Stomach (tissue), 19 donors: ENCODE measurements at places on chromosomes 1 and 21. TPM values are rescaled to one million over a fixed set of nuclear protein-coding genes. Genes with fewer than 3 reads are reported as not detected.

DNA sequence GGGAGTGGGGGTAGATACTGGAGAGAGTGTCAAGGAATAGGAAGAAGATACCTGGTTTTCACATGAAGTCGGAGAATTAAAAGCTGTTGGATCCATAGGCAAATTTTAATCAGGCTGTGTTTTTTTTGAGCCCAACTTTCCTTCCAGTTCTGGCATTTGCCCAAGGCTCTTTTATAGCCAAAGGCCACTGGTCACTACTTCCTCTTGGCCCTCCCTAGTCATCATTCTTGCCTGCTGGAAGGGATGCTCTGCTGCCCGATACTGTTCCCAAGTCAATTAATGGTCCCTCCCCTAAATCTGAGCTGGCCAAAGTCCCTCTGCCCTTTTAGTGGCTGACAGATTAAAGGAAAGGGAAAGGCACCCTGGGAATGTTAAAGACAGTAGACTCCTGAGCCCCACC is 102.8 kb upstream of the ZNF648 start:
- DNase-seq, result no peak

DNA sequence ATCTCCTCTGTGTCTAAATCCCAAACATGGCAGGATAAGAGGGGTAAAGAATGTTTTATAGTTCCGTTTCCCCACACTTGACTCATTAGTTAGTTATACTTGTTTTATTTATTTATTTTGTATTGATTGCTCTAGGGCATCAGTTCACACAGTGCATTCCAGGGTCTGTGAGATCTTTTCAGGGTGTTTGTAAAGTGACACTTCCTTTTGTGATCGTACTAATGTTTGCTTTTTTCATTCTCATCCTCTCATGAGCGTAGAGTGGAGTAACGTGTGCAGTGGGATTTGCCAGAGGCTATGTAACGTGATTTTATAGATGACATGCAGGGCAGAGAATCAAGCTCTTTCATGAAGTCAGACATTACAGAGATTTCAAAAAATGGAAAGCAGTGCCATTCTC is 103.2 kb downstream of the SCCPDH start:
- no peak for DNase-seq

- DNase-seq, result no peak
These were observed 230.3 kb downstream of the DISC1 start for GRCh38 chr1:231856894-231857293.

GRCh38 chr1:29688471-29689365 is 452.4 kb downstream of the PTPRU start:
- no peak for DNase-seq

GRCh38 chr1:66197785-66198184 is 336.2 kb upstream of the SGIP1 start:
- DNase-seq, result no peak

DNA sequence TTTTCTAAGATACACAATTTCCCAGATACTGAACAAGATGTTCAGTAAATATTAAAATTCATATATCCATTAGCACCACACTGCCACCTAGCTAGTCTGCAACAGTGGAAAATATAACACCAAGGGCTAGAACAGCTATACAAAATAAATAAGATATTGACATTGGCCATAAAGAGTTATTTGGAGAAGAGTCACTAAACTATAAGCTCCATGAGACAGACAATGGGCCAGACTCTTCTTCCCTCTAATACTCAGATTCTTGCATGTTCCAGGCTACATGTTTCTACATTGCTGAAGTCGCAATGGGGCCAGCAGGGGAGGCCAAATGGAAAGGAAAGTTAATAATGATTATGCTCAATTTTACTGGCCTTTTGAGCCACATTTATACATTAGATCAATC is 21.5 kb downstream of the SPATA6 start:
- no peak for DNase-seq

DNA sequence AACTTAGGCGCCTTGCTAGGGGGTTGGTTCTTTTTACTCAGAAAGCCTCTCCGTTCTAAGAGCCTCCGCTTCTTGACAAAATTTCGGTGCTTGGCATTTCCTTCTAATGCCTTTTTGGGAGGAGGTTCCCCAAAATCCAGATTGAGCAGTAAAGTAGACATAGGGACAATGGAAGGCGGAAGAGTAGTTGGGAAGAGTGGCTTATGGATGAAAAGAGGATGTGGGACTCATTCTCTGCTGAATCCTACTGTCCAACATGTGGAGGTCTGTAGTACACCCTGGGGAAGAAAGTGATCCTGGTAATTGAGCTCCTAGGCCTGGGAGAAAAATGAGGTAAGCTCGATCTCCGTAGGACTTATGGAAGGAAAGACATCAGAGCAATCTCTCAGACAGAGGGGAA is 777 bp upstream of the METTL25B start:
- DNase-seq, result no peak

Gene HES5
- not detected for polyA plus RNA-seq

Gene CYP4A11
- 0.68 TPM for polyA plus RNA-seq
